AG08395 (cell line): ENCODE measurements at places on chromosomes 5 and 9.

DNA sequence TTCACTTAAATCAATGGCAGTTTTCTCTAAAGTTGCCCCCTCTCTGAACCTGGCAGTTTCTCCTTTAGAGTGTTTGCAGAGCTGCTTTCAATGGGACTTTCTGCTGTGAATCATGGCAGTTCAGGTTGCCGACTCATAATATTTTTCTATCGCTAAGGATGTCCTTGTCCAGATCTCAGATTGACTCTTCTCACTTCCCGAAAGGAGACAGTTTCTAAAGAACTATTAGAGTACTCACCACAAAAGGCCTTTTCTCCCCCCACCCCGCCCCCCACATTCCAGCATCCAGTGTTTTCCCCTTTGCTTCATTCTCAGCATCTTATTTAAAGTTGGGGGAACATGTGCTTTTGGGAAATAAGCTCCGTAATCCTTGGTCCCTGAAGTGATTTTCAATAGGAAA, 443.5 kb upstream of the KLF4 start:
- DNase-seq = peak; percentile 37

DNA sequence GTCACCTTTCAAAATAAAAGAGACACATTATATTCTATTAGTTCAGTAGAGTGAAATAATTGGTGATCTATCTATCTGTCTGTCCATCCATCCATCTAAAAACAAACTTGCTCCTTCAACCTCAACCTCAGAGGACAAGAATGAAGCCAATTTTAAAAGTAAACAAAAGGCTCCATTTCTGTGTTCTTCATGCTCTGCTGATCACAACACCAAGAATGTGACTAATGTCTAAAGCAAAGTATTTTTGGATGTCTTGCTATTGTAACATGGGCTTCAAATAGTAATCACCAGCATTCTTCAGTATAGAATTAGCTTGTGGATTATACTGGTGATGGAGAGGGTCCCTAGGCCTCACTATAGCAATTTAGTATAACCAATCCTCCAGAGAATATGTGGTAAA, 1304.4 kb downstream of the MAT2B start:
- DNase-seq = no peak

- DNase-seq = no peak
Measured at GRCh38 chr9:13597427-13597826, 317.9 kb upstream of the MPDZ start.

- no peak for DNase-seq
Measured at GRCh38 chr9:125997196-125997823, 250.1 kb downstream of the PBX3 start.

GRCh38 chr9:69470186-69470977, 145.4 kb downstream of the ENTREP1 start:
- DNase-seq = no peak

GRCh38 chr9:89864731-89865130, 259.9 kb downstream of the GADD45G start:
- no peak for DNase-seq

DNA sequence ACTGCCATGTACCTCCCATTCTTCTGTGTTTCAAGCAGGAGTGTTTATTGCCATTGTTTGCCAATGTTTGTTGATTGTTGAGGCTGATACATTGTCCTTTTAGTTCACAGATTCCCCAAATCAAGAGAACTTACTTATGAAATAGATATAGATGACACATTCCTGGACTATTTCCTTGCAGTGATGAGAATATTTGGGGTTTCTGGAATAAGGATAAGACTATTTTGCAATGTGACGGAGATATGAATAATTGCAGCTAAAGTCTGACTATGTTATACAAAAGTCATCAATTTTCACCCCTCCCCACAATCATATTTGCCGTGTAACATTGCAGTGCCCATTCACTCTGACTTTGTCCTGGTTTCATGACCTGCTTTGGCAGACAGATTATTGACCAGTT, 460.8 kb downstream of the CDH10 start:
- no peak for DNase-seq

- no peak for DNase-seq
Measured at GRCh38 chr9:123312306-123312877, 43.6 kb upstream of the CRB2 start.

GRCh38 chr5:44942524-44943001, 133.8 kb downstream of the MRPS30 start:
- DNase-seq = no peak

GRCh38 chr5:78971998-78972397, 13.1 kb downstream of the ARSB start:
- DNase-seq = no peak

DNA sequence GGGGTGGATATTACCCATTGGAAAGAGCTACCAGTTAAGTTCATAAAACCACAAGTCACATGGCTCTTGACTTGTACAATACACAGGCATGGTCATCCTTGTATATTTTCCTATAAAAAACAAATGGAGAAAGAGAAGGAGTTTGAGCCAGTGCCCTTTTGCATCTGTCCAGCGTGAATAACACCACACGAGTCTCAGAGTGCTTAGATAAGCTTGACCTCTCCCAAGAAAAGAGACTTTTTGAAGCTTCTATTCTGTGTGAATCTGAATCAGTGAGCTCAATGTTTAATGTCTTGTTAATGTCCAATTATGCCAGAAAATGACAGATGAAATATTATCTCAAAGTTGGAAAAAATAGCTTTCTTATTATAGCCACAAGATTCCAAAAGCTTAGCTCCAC, 30.9 kb upstream of the LPAR1 start:
- DNase-seq = no peak

DNA sequence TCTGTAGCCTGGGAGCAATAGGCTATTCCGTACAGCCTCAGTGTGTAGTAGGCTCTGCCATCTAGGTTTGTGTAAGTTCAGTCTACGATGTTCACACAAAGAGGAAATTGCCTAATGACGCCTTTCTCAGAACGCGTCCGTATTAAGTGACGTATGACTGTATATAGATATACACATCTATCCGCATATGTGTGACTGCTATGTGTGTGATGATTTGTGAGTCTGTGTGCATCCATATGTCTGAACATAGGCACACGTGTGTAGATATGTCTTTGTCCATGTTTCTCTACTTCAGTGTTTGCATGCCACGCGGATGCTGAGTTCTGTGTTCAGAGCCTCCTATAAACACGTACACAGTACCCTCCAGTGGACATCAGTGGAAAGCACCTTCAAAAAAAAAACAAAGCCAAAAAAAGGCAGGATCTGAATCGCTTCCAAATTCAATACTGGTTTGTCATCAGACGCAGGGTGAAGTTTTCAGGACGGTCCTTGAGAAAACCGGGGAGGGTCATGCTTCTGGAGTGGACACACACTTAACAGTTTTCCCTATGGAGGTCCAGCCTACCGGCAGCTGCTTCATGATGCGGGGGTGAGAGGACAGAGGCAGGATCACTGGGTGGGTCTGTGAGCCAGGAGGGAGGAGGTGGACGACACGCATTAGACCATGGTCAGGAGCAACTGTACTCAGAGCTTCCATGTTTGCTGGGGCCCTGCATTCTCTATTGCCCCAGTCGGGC, 29.5 kb upstream of the ALDH1B1 start:
- peak; percentile 84 for DNase-seq

DNA sequence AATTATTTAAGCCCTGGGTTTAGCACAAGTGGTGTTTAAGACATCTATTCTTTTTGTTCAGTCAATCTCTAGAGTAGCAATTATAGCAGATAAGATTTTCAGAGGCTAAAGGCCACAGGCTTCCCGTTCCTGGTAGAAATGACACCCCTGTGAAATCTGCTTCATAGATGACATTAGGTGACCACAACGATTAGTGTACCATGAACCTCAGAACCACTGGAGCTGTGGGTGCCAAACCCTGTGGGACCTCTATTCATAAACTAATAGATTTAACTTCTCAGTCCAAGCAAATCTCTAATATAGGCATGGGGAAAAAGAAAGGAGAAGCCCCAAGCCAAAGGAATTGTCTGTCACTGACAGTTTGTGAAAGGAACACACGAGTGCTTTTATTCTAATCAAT, 207.4 kb downstream of the ARRDC3 start:
- DNase-seq = no peak

DNA sequence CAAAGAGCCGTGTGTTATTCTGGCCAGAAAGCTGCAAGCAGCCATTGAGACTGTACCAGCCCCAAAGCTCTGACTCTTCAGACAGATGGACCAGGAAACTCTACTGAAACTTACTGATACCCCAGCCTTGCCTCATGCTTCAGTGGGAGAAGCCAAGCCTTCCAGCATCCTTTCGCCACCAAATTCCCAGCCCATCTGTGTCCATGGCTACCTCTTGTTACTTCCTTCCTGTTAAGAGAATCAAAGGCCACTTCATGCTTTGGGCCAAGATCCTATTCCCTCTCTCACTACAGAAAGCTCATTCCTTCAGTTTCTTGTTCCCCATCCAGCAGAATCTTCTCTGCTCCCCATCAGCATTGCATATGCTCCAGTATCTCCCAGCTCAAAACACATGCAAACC, 46.9 kb upstream of the FREM1 start:
- DNase-seq = no peak

GRCh38 chr5:72325566-72326305, 5.6 kb downstream of the PTCD2 start:
- peak; percentile 55 for DNase-seq

- DNase-seq = peak; percentile 52
Measured at GRCh38 chr9:35311891-35312639, 150.3 kb downstream of the UNC13B start.

- DNase-seq = no peak
Measured at GRCh38 chr5:4058899-4059298, 463.3 kb downstream of the IRX1 start.

- DNase-seq = no peak
Measured at GRCh38 chr5:9838916-9839315, 208.8 kb upstream of the TAS2R1 start.

- no peak for DNase-seq
Measured at GRCh38 chr5:138626333-138626944, 51.2 kb upstream of the HSPA9 start.

GRCh38 chr5:43642428-43642827, 39.4 kb downstream of the NNT start:
- no peak for DNase-seq

DNA sequence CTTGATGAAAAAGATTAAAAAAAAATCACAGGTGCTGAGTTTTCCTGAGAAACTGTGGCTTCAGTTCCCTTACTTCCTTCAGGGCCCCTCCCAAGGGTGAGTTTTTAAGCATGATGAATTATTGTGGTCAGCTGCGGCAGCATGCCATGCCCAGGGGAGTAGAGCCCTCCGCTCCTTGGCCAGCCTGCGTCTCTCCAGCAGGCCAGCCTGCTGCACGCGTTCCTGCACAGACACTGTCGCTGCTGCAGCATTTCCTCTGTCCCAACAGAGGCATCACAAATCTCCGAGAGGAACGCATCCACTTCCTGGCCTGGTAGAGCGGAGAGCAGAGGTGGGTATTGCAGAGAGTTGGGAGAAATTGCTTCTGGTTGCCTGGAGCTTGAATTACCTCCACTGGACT, 26.1 kb upstream of the GLRA1 start:
- DNase-seq = no peak

DNA sequence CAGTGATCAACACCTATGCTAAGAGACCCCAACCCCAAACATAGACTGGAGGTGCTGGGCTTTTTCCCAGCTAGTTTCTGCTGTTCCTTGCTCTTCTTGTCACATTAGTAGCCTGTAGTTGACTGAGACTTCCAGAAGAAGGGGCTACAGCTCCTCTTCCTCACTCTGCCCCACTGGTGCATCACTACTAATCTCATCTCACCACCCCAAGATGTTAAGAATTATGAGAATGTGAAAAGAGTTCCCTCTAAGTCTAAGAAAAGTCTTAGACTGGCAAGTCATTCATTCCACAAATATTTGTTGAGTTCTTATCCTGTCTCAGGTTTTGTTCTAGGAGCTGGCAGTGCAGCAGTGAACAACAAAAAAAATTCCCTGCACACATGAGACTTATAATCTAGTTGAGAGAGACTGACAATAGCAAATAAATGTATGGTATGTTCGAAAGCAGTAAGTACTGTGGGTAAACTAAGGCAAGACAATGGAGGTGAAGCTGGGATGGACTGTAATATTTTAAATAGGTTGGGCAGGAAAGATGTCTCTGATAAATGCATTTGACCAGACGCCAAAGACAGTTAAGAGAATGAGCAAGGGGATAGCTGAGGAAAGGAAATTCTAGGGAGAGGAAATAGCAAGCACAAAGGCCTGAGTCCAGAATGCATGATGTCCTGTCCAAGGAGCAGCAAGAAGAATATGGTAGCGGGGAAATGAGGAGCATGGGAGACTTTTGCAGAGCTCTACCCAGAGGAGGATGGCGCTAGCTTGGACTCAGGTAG, 92.3 kb downstream of the PTCD2 start:
- DNase-seq = peak; percentile 73

GRCh38 chr5:98656125-98656795, 117.2 kb upstream of the RGMB start:
- no peak for DNase-seq

DNA sequence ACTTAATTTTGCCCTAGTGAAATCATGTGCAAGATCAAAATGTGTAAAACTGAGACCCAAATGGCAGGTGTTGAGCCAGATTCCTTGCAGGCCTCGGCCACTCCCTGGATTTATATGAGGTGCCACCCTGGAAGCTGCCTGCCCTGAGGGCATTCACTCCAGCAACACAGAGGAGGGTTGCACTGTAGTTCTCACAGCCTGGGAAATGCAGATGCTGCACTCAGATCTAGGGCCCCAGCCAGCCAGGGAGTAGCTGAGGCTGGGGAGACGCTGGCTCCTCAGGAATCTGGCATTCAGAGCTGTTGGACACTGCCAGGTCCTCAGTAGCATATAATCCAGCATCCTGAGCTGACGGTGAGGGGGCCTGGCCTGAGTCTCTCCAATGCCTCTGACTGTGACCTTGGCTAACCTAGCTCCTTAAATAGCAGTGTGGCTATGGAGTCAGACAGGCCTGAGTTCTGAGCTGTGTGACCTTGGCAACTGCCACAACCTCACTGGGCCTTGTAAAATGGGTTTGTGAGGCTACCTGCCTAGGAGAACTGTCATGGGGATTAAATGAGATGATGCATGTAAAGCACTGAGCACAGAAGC, 8.7 kb downstream of the KCNMB1 start:
- no peak for DNase-seq

DNA sequence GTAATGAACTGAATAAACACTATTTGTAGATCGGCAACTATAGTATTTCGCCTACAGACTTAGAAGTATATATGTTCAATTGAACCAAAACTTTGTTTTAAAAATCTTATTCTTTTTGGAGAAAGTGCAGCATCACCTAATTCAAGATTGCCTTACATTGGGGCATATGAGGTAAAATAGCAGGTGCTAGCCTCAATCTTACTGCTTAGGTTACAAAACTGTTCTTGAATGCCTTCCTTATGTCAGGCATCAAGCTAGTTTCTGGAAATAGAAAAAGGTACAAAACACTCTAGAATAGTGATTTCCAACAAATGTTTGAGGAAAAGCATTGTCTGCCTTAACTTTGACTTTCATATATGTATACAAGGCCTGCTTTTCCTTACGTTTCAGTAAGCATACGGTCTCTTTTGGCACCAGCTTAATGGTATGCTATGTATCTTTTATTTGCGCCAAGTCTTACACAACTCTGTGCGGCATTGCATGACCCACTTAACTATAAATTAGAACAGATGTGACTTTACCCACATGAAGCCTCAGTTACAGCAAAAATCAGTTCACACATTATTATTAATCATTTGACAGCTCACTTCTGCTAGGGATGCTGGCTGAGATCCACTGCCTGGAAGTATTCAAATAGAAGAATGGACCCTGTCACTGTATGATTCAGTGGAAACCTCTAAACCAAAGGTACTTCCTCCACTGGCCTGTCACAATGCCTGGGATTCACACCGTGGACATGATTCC, 174.1 kb downstream of the PRELID2 start:
- peak; percentile 30 for DNase-seq

- peak; percentile 84 for DNase-seq
Measured at GRCh38 chr5:79514391-79515105, 614 bp upstream of the HOMER1 start.

- DNase-seq = no peak
Measured at GRCh38 chr5:72478684-72479083, 28.5 kb downstream of the ZNF366 start.

- no peak for DNase-seq
Measured at GRCh38 chr5:18323891-18324290, 689.6 kb downstream of the TAF11L14 start.
